Myometrial cell (primary cell): ENCODE measurements at places on chromosomes 1 and 21. TPM values are rescaled to one million over a fixed set of nuclear protein-coding genes. Genes with fewer than 3 reads are reported as not detected.

Gene FAM78B
- total RNA-seq: 0.29 and 2.7 TPM in 2 replicates

Gene EDARADD
- 1.7 and 2.3 TPM in 2 replicates for total RNA-seq

Gene SPATA46
- total RNA-seq: not detected in 2 replicates

Gene RAB25
- total RNA-seq: not detected in 2 replicates

Gene TCHHL1
- not detected in 2 replicates for total RNA-seq

Gene KCNE1
- total RNA-seq: not detected in 2 replicates

Gene FYB2
- total RNA-seq: not detected in 2 replicates

Gene LCE1B
- total RNA-seq: not detected in 2 replicates
